Stimulated activated CD8-positive, alpha-beta memory T cell treated with anti-CD3 and anti-CD28 coated beads, Interleukin-4, amount 100 ng/mL, for 1 hour (primary cell): ENCODE measurements at places on chromosomes 7 and 10.

GRCh38 chr10:33248638-33249037 lies 85.8 kb downstream of the NRP1 start:
- DNase-seq = no peak

DNA sequence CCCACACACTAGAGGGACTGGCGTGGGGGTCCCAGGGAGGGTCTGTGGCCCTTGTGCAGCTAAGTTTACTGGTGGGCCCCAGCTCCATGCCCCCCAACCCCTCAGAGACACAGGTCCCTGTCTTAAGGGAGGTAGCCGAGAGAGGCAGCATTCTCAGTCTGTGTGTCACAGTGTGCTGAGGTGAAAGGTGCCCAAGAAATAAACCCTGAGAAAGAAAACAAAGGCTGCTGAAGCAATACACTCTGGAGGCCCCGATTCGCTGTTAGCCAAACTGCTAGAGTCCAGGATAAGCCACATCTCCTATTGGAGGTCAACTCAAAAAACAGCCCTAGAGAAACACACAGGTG lies 28.6 kb upstream of the NDST2 start:
- DNase-seq = no peak

DNA sequence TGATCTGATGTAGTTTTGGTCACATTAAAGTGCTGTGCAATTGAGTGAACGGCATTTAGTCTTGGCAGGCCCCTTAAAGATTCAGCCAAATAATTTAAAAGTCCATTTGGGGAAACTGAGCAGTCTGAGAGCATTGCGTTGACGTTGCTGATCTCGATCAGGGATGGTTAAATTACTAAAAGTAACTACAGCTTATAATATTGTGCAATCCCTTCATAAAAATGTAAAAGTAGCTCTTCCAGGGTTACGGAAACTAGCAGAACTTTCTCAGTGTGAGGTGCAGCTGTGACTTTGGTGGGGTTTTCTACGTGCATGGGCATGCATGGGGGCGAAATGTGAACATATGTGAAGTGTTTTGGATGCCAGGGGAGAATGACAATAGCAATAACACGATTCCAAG lies 184.5 kb upstream of the RNF32 start:
- no peak for DNase-seq

DNA sequence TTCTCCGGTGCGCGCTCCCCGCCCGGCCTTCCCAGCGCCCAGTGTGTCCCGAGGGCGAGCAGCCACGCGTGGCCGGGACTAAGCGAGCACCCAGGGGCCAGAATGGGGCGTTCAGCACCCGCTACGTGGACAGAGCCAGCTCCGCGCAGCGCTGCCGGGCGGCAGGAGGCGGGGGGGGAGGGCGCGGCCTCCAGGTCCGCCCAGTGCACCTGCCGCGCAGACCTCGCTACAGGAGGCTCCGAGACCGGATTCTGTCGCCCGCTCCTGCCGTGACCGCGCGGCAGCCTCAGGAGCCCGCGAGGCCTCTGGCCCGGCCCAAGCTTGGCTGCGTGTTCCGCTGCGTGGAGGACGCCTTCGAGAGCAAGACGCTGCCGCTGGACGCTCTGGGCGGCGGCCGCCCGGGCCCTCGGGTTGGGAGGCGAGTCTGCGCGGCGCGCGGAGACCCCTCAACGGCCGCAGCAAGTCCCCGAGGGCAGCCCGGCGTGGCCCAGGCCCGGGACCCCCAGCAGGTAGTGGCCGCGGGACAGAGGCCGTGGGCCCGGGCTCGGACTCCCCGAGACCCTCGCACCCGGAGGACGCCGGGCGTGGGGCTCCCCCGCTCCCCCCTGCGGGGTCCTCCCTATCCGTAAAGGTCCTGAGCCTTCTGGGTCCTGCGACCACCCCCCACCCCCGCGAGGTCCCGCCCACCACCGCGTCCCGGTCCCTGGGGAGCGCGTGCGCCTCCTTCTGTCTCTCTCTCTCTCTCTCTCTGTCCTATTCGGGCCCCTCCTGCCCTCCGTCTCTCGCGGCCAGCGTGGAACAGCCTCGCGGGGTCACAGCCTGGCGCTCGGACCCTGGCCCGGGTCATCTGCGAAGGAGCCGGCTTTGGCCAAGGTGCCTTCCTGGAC lies 904 bp upstream of the DPYSL4 start:
- DNase-seq = no peak

DNA sequence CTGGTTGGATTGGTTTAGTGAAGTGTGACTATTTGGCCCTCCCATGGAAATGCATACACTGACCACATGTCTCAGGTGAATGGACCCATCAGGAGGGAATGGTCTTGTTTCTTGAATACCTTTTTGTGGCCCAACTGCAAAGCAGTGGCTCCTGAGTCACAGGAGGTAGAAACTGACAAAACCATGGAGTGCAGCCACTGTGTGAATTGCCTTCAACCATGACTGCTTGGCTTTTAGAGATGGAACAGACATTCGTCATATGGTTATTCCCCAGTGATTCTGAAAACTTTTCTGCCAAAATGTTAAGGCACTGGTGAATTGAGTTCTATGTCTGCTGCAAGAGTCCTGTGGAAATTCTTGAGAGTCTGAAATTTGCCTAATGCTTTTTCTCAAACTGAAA lies 64.7 kb downstream of the CDK14 start:
- DNase-seq = no peak

- DNase-seq = no peak
Measured at GRCh38 chr7:55501611-55502010, 70.7 kb downstream of the VOPP1 start.

GRCh38 chr10:132468216-132468615 lies 69.4 kb upstream of the INPP5A start:
- no peak for DNase-seq

DNA sequence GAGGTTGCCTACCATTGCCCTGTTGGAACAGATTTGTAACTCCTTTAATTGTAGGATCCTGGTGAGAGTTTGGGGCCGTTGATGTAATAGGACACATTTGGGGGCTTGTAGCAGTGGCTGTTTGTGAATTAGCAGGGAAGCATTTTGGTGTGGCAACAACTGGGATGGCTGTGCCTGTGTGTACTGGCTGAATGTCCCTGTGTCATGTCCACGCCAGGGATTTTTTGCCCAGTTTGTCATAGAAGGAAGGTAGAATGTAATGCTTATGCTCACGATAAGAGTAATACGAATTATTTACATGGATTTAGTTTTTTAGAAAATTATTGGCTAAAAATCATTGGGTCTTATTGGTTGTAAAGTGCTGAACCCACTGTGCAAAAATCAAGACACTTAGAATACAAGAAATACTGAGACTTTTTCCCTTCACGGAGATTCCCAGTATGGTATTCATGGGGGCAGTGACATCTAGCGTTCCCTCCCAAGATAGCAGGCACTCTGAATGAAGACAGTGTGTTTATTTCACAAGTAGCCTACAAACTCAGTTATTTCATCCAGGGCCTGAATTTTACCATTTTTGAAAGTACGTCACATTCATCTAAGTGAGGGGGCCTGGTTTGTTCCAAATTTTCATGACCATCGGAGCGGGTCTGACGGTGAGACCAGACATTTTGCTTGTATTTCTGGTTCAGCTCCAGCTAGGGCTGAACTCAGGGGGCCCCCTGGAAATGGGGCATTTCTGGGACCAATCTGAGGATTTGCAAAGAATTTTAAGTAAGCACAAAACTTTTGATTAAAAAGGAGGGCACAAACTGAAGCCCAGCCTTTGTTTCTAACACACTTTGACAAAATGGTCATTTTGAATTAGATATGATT lies 74.7 kb downstream of the CACNB2 start:
- DNase-seq = no peak

DNA sequence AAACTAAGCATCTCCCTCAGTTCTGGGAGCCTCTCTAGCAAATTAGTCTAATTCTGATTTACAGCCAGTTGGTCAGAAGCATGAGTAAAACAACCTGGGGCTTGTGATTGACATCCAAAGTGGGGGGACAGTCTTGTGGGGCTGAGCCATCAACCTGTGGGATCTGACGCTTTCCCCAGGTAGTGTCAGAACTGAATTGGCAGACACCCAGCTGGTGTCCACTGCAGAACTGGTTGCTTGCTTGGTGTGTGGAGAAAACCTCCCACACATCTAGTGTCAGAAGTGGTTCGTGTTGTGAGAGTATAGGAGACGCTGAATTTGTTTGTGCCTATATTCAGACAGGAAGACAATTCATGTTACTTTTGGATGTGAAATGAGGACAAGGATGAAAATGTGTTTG lies 92.2 kb upstream of the PDCD4 start:
- DNase-seq = no peak

DNA sequence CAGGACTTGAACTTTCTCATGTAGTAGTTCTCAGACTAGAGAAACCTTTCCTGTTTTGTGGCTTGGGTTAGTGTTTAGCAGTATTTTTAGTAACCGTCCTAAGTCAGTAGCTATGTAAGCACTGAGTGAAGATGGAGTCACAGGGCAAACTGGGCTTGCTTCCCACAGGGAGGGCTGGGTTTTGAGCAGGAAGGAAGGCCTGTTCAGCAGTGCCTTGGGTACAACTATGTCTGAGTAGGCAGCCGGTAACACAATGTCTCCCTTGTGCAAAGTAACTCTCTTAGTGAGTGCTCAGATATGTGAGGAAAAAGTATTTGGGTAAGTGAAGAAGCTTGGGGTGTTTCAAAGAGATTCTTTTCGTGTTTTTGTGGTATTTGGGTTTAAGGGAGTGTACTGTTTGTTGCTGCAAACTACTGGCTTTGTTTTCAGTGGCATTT lies 96.4 kb downstream of the CCSER2 start:
- DNase-seq = no peak

GRCh38 chr7:12031638-12032037 lies 179.5 kb upstream of the TMEM106B start:
- DNase-seq = no peak

- no peak for DNase-seq
Measured at GRCh38 chr10:102457591-102458150, 6.3 kb upstream of the C10orf95 start.

- no peak for DNase-seq
Measured at GRCh38 chr10:44242826-44243225, 142.1 kb downstream of the CXCL12 start.

DNA sequence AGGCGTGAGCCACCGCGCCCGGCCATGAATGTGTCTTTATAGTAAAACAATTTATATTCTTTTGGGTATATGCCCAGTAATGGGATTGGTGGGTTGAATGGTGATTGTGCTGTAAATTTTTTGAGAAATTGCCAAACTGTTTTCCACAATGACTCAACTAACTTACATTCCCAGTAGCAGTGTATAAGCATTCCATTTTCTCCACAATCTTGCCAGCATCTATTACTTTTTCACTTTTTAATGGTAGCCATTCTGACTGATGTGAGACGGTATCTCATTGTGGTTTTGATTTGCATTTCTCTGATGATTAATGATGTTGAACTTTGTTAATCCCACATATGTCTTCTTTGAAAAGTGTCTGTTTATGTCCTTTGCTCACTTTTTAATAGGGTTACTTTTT lies 1187.9 kb downstream of the XPNPEP1 start:
- no peak for DNase-seq

- no peak for DNase-seq
Measured at GRCh38 chr7:35030848-35031247, 6.4 kb downstream of the DPY19L1 start.

GRCh38 chr10:44519361-44519760 lies 134.5 kb upstream of the CXCL12 start:
- no peak for DNase-seq

- no peak for DNase-seq
Measured at GRCh38 chr7:159031135-159031701, 113.4 kb downstream of the VIPR2 start.

DNA sequence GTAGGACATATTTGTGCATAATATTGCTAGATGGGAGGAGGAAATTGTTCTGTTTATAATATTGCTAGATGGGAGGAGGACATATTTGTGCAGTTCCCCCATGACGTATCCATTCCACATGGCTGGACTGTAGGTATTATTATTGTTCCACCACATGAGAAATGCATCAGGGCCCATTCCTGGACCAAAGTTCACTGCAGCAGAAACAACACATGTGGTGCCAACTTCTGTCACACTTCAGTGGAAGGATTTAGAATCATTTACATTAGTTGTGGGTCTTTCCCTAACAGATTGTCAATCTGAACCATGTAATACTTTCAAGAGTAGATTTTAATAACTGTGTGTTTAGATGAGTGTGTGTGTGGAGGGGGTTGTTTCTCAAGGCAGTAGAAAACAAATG lies 32.7 kb upstream of the MACC1 start:
- no peak for DNase-seq

- no peak for DNase-seq
Measured at GRCh38 chr10:22986771-22987542, 59.1 kb downstream of the ARMC3 start.

DNA sequence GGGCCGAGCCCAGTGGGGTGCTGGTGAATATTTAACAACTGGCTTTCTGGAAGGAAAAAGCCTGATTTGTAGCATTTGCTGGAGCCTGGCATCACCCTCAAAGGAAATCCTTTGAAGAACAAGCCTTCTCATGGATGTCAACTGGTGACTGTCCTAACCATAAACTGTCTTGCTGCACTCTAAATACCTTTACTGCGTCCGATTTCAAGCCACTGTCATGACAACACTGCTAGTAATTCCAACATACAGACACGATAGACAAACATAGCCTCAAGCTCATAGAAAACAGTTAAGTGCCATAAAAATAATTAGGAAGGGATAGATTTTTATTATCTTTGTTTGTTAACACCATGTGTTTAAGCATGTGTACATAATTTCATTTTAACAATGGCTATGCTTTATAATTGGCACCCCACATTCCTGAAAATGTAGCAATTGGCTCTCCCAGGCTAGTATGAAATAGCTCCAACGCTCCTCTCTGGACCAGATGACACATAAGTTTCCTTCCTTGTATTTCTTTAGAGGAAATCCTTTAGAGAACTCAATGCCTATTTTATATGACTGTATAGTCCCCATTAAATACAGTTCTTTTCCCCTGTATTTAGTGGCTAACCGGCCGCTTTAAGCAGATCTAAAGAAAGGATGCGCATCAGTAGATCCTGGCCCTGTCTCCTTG lies 273.4 kb downstream of the PRPF18 start:
- DNase-seq = no peak

GRCh38 chr7:28606421-28606820 lies 194.1 kb downstream of the CREB5 start:
- no peak for DNase-seq

- no peak for DNase-seq
Measured at GRCh38 chr10:77309092-77309491, 328.5 kb downstream of the KCNMA1 start.

DNA sequence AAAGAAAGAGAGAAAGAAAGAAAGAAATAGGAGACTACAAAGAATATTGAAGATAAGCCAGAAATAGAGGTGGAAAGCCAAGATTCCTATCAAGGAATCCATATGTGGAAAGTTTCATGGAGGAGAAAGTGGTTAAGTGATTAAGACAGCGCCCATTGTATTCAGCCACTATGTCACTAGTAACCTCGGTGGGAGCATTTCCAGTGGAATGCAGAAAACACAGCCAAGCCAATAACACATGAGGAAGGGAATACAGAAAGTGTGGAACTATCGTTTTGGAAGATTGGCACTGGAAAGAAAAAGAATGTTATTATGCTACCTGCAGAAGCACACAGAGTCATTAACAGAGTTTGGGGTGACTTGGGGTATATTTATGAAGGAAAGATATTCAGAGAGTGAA lies 2.7 kb downstream of the MGAM2 start:
- no peak for DNase-seq

GRCh38 chr10:103617602-103618385 lies 124.3 kb downstream of the NEURL1 start:
- DNase-seq = no peak
